ENCODE measurements at places on chromosomes 4 and X.

DNA sequence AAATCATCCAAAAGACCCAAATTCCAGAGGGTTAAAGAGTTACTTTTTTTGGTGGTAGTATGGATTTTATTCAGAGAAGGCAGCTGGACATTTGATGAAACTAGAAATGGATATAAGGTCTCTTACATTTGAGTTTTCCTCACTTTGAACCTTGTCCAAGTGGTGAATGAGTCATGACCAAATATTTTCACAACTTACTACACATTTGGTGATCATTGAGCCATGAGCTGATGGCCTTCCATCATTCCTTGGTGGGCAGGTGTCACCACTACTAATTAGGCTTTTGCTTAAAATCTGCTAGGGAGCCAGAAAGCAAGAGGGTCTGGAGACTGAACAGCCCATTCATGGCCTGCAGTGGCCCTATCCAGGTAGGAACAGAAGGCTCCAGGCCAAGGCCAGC is 620.2 kb upstream of the INTU start:
- no peak for DNase-seq

GRCh38 chr4:707929-708630 is 2.4 kb downstream of the PCGF3 start:
- DNase-seq, result no peak

GRCh38 chr4:168694667-168695066 is 197.8 kb downstream of the PALLD start:
- no peak for DNase-seq

DNA sequence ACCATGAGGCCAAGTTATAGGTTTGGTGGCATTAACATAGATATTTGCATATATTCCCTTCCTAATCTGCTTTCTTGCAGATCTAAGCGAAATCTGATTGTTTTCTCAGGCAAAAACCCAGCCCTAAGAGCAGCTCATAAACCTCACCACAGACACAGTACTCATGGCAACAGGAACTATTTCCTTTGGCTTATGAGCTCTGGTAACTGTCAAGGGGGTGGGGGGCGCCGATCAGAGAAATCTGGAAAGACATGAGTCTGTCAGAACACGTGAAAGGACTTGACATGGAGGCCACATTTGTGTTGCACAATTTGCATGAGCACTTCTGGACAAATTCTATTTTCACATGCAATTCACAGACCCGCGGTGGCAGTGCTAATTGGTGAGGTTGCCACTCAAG is 83.7 kb downstream of the MGST2 start:
- no peak for DNase-seq

GRCh38 chrX:2696698-2697215 is 5.7 kb downstream of the CD99 start:
- DNase-seq, result no peak

GRCh38 chr4:178553201-178553600 is 1111.0 kb upstream of the AGA start:
- DNase-seq, result no peak

DNA sequence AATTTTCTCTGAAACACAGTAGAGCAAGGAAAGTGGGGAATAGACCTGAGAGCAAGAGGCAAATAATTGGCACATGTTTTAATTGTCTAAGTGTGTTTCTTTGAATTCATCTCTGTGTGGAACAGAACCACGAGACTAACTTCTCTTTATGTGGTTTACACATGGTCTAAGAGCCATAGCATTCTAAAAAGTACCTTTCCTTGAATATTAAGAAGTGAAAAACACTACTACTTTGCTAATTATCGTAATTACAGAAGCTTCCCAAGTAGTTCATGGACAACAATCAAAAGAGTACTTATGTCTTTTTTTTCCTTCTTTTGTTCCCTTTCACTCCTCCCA is 2.9 kb upstream of the CYBB start:
- no peak for DNase-seq

GRCh38 chr4:6953751-6954380 is 44.2 kb downstream of the TBC1D14 start:
- no peak for DNase-seq

DNA sequence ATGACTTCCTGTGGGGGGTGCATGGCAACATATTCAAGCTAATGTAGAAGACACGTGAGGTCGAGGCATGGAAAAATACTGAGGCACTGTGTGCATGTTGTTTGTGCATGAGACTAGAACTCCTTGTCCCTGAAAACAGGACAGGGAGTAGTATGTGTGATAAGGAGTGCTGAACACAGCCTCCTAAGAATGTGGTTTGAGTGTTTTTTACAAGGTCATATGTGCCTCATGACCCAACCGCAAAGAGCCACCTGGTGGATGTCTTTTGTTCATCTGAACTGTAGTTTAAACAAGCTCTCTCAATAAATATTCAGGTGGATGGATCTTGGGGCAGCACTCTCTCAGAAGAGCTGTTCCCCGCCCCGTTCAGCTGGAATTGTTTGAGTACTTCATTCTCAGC is 226.6 kb downstream of the NLGN4X start:
- DNase-seq, result no peak

GRCh38 chr4:134787315-134787714 is 585.7 kb upstream of the PABPC4L start:
- no peak for DNase-seq

DNA sequence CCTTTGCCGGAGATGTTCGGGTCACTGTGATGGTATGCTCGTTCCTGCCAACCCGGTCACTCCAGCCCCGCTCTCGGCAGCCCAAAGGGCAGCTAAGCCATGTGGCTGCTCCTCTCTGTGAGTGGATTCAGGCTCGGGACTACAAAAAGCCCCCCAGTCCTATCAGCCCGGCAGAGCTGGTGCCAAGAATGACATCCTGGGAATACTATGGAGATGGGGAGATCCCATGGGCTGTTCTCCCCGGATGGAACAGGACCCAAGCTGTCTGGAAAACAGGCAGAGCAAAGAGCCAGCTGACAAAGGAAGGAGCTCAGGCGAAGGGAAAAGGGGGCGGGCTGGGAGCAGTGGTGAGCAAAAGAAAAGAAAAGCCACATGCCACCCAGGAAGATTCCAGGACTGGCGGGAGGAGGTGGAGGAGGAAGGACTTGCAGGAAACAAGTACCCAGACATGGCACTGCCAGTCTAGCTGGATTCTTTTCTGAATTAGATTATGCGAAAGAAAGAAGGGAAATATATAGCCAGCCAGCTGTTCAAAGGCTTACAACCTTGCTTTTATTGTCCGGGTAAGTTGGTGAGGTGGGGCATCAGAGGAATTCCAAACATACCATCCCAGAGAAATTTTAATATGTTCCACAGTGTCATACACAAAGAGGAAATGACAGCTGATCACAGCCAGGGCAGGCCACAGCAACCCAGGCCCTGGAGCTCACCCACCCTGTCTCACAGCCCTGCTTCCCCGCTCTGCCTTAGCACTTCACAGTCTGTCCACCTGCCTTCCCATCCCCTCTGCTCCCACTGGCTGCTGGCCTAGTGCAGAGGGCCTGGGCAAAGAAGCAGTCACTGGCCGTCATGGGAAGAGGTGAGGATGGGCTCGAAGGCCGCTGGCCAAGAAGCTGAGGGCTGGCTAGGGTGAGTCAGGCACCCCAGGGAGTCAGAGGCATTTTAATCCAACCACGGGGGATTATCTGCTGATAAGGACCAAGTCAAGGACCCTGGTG is 3.4 kb downstream of the NDP start:
- DNase-seq, result no peak

GRCh38 chr4:80027611-80028010 is 45.4 kb downstream of the ANTXR2 start:
- DNase-seq, result no peak

- peak; percentile 55 for DNase-seq
Observed at GRCh38 chr4:25862411-25863346, at the start of gene SEL1L3. SEL1L3 (minus strand) TSS chr4:25862988; CDS start chr4:25862836, 152 bp downstream.

- no peak for DNase-seq
Observed at GRCh38 chr4:155984106-155984797, 30.6 kb upstream of the CTSO start.

- DNase-seq, result peak; percentile 15
Observed at GRCh38 chr4:70844180-70844579, 4.5 kb upstream of the GRSF1 start.

GRCh38 chr4:23934915-23935314 is 45.1 kb upstream of the PPARGC1A start:
- no peak for DNase-seq

DNA sequence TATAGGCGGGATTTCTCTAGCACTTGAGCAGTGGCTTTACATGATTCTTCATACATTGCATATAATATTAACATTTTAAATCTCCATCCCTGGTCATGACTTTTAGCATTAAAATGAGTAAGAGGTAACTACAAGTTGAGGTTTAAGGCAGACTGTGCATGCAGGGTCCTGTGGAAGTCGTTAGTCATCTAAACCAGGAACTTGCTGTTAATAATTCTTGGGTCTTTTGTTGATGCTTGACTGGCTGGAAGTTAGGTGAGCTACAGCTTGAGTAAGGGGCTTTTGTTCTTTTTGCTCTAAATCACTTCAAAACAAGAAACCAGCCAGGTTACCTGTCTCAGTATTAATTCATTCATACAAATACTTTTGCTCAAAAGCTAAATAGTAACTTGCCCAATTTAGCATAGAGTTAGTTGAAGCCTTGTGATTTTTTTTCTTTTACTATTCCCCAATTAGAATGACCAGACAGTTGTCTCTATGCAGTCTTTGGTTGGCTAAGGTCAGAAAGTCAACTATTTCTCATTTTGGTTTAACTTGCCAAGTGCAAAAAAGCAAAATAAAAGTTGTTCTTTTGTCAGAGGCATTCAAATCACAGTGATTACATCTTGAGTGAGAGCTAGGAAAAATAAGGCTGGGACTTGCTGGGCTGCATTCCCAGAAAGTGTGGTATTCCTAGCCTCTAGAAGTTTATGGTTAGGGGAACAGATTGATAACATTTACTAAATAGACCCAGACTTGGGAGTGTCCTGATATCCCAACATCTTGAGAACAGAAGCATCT is 516.9 kb downstream of the PDHA2 start:
- DNase-seq, result no peak

DNA sequence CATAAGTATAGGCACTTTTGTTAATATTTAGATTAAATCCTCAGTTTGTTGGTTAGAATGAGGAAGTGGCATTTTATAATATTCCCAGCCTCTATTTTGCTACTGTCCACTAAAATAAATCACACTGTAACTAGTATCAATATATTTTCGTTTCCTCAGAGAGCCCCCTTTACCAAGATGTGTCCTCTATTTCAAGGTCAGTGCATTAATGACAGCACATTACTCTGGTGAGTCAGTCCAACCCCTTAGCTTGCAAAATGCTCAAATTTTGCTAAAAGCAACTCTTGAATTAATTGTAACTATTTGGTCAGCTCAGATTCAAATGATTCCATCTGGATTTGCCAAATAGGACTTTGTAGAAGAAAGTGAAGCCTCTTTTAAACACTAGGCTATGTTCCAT is 199.3 kb downstream of the PDHA2 start:
- DNase-seq, result no peak

DNA sequence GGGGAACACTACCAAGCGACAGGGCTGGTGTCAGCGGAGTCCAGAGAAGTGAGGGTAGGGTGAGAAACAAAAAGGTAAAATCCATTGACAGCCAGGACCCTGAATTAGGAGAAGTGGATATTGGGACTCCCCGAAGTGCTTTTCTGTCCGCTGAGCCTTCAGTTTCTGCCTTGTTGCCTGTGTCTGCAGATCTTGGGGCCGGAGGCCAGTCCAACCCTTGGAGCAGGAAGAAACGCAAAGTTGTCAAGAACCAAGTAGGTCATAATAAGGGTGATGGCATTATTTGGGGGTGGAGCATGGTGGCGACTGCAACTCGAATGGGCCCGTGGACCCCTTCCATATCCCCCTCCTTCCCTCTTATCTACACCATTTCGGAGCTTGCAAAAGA is 1.0 kb downstream of the ARMCX1 start:
- no peak for DNase-seq

GRCh38 chr4:59565836-59566235 is 1634.3 kb upstream of the ADGRL3 start:
- DNase-seq, result no peak

- DNase-seq, result no peak
Observed at GRCh38 chr4:60944060-60944459, 256.1 kb upstream of the ADGRL3 start.

GRCh38 chrX:110043506-110043905 is 40.6 kb downstream of the TMEM164 start:
- DNase-seq, result no peak

DNA sequence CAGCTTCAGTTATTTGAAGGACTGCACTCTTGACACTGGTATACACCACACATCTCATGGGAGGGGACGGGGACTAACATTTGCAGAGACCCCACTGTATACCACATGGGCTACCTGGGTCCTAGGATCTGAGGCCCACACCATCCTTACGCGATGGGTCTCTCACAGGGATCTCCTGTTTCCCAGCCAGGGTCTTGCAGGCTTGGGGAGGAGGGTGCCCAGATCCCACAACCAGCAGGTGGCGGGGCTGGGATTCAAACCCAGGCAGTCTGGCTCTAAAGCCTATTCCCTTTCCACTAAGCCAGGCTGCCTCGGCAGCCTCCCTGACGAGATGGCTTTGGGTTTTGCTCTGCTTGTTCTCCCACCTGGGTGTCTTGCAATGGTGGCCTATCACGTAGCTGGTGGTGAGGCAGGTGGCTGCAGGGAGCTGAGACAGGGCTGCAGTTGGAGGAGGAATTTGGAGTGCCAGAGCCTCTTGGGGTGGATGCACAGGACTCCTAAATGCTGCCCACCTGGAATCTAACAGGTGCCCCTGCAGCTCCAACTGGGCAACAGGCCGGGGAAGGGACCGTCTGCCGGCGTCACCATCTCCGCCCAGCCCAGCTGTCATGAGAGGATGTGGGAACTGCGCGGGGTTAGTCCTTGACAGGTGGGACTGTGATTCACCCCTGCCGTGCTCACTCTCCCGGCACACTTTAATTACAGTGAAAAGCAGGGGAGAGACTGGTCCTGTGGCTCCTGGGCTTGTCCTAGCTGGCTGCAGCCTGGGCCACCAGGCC is 110.7 kb downstream of the PSAPL1 start:
- no peak for DNase-seq
